ENCODE measurements at places on chromosomes 11 and 22. TPM values are rescaled to one million over a fixed set of nuclear protein-coding genes. Genes with fewer than 3 reads are reported as not detected.

ANKK1 gene
- 2.3 TPM for total RNA-seq

CCDC73 gene
- under 0.01 TPM for total RNA-seq

CNTN5 gene
- total RNA-seq = under 0.01 TPM

PRAME gene
- not detected for total RNA-seq

MRGPRE gene
- total RNA-seq = not detected

PNPLA3 gene
- total RNA-seq = 3.5 TPM

OR52H1 gene
- total RNA-seq = not detected

TIGD3 gene
- under 0.01 TPM for total RNA-seq

TYR gene
- total RNA-seq = not detected

MMP13 gene
- total RNA-seq = 0.07 TPM

NRIP3 gene
- 1.00 TPM for total RNA-seq

NPTXR gene
- under 0.01 TPM for total RNA-seq

DNAJB13 gene
- 0.43 TPM for total RNA-seq

DGCR6 gene
- total RNA-seq = 2.1 TPM

F2 gene
- total RNA-seq = under 0.01 TPM

SCUBE1 gene
- total RNA-seq = not detected

SPTBN2 gene
- total RNA-seq = 130 TPM

B3GAT1 gene
- total RNA-seq = not detected

UPK2 gene
- 0.34 TPM for total RNA-seq

GGT1 gene
- 7.3 TPM for total RNA-seq

TRMU gene
- 34.1 TPM for total RNA-seq

PPP2R5B gene
- 16.4 TPM for total RNA-seq

OTOG gene
- not detected for total RNA-seq

ASRGL1 gene
- total RNA-seq = 0.14 TPM

DGAT2 gene
- total RNA-seq = 12.3 TPM

FXYD2 gene
- not detected for total RNA-seq

SMTNL1 gene
- total RNA-seq = not detected

CASP5 gene
- 0.50 TPM for total RNA-seq

MS4A6A gene
- not detected for total RNA-seq

HOATZ gene
- total RNA-seq = not detected

NEFH gene
- total RNA-seq = 0.28 TPM

PDE2A gene
- total RNA-seq = 2.1 TPM

SYCE3 gene
- total RNA-seq = not detected

SULT4A1 gene
- 0.50 TPM for total RNA-seq

OR10G8 gene
- total RNA-seq = not detected

TSGA10IP gene
- total RNA-seq = not detected

SLC5A4 gene
- total RNA-seq = not detected

POGLUT3 gene
- total RNA-seq = 17.9 TPM

GRM5 gene
- under 0.01 TPM for total RNA-seq

MMP3 gene
- 0.36 TPM for total RNA-seq

PANX3 gene
- total RNA-seq = not detected

DEFB131B gene
- total RNA-seq = not detected

KDM4E gene
- total RNA-seq = not detected

MS4A4A gene
- total RNA-seq = not detected

PKDREJ gene
- total RNA-seq = not detected

VPREB1 gene
- not detected for total RNA-seq

OR51E2 gene
- not detected for total RNA-seq

PIH1D2 gene
- 0.50 TPM for total RNA-seq

SAA4 gene
- total RNA-seq = not detected

SLC3A2 gene
- 692 TPM for total RNA-seq

OR5P2 gene
- total RNA-seq = under 0.01 TPM

CAPN5 gene
- 2.1 TPM for total RNA-seq

EHBP1L1 gene
- 54.0 TPM for total RNA-seq

KBTBD3 gene
- total RNA-seq = 2.4 TPM

KIRREL3 gene
- total RNA-seq = not detected

HDAC10 gene
- 9.2 TPM for total RNA-seq
